ENCODE measurements at places on chromosomes 5 and 9. TPM values are rescaled to one million over a fixed set of nuclear protein-coding genes. Genes with fewer than 3 reads are reported as not detected.

Gene FOXD4L6
- not detected for total RNA-seq

GRCh38 chr5:124745007-124745927 is 1.2 kb downstream of the ZNF608 start:
- DNase-seq = no peak
- peak overlapping the region; percentile 80 for H3K27ac ChIP-seq
- no peaks in the 10 kb centered on the region for H3K4me1 ChIP-seq
- no peaks in the 10 kb centered on the region for H3K36me3 ChIP-seq
- H3K27me3 ChIP-seq = no peaks in the 10 kb centered on the region

- H3K27me3 ChIP-seq = no peaks in the 10 kb centered on the region
- no peaks in the 10 kb centered on the region for H3K36me3 ChIP-seq
- no peak overlapping the region for H3K27ac ChIP-seq
- no peak overlapping the region for H3K4me3 ChIP-seq
- no peak for DNase-seq
These were observed 163.3 kb upstream of the ZNF608 start for GRCh38 chr5:124909734-124910133.

- DNase-seq = no peak
- H3K4me1 ChIP-seq = no peaks in the 10 kb centered on the region
- H3K27ac ChIP-seq = no peak overlapping the region
- no peak overlapping the region for H3K4me3 ChIP-seq
- H3K36me3 ChIP-seq = no peaks in the 10 kb centered on the region
These were observed 33.8 kb downstream of the SVEP1 start for GRCh38 chr9:110545705-110546104.

DNA sequence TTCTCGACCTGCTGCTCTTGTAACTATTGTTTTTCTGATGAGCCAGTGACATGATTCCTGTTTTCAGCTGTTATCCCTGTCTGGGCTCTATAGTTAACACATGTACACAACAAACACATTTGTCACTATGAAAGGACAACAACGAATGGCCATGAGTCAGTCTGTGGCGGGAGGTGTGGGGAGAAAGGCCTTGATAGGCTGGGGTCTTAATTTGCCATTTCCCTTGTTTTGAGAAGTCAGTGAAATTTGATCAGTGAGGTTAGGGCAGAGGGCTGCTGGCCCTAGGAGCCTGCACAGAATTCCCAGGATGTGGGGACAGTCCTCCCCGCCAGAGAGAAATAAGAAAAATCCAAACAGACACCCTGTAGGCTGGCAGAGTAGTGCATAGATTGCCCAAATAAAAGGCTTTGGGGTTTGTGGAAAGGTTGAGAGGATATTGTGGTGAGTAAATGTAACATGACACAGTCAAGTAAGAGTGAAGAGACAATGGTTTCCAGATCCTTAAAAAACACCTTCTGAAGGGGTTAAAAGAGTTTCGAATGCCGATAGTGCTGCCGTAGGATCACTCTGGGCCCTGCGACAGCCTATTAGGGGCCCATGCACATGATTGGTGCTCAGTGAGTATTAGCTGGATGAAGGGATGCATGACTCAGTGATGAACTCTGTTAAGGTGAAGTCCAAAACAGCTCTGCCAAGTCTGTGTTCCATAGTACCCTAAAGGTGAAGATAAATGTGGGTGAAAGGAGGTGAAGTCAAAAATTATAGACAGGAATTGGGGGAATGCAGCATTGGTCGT is 110.9 kb upstream of the PRRC1 start:
- no peaks in the 10 kb centered on the region for H3K4me1 ChIP-seq
- H3K27me3 ChIP-seq = no peaks in the 10 kb centered on the region
- DNase-seq = no peak
- no peaks in the 10 kb centered on the region for H3K36me3 ChIP-seq

- no peak for DNase-seq
- H3K27ac ChIP-seq = no peak overlapping the region
- H3K4me1 ChIP-seq = no peaks in the 10 kb centered on the region
These were observed 14.7 kb downstream of the CD74 start for GRCh38 chr5:150397782-150398721.

Measured in Peyer's patch (tissue), 4 donors.